Activated CD8-positive, alpha-beta memory T cell treated with anti-CD3 and anti-CD28 coated beads, Interleukin-2, amount 10 ng/mL, durations not matched to agents 7 days and 5 days (primary cell): ENCODE measurements at places on chromosomes 3 and 15. TPM values are rescaled to one million over a fixed set of nuclear protein-coding genes. Genes with fewer than 3 reads are reported as not detected.

GRCh38 chr3:125121246-125122010 is 65.6 kb upstream of the HEG1 start:
- DNase-seq = peak; percentile 56

GRCh38 chr3:195080571-195081151 is 190.3 kb downstream of the XXYLT1 start:
- no peak for DNase-seq

DNA sequence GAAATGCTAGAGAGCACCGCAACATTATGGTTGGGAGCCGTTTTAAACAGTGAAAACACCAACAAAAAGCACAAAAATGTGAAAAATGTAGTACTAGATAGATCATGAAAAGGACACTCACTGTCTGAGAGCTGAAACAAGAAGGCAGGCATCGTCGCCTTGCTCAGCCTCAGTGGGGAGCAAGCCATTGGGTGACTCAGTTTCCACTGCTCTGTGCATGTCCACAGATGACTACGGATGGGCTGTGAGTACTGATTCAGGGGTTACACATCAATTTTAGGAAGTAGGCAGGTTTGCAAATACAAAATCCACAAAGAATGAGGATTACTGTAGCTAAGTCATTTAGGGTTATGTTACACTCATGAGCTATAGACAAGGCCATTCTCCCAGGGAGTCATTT is 10.8 kb downstream of the NOX5 start:
- DNase-seq = no peak

DNA sequence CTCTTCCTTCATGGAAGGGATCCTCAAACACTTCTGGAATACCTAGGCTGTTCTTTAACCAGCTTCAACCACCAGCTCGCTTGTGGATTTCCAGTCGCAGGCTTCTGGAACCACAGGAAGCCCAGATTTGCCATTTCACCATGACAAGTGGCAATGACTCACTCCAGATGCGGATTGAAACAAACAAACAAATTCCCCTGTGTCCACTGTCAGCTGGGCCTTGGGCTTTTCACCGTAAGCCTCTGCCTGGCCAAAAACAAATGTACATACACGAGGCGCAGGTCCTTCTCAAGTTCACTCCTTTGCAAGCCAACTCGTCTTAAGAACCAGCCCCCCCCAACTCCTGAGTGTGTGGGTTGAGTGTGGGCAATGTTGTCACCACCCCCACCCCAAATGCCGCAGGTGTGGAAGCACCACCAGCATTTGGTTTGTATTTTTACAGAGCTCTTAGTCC is 8.8 kb downstream of the BCL6 start:
- no peak for DNase-seq

DNA sequence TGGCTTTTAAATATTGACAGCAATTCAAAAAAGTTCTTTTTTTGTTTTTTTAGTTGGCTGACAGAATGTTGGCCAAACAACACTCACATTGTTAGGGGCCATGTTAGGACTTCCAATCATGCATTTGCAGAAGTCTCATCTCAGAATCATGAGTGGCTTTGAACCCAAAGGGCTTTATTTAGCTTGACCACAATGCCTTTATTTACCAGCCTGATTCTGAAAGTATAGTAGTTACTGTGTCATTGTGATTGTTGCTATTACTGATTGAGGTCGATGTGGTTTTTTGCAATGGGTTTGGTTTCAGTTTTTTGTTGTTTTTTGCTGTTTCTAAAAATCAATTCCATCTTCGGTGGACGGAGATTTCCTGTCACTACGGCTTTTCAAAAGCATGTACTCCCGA is 7.2 kb downstream of the GLDN start:
- DNase-seq = no peak

- no peak for DNase-seq
These were observed 1146.6 kb downstream of the ROBO1 start for GRCh38 chr3:78621061-78621716.

- no peak for DNase-seq
These were observed 123.9 kb downstream of the SHOX2 start for GRCh38 chr3:157982359-157982758.

- DNase-seq = no peak
These were observed 409.1 kb upstream of the ATP11B start for GRCh38 chr3:182384221-182384620.

GRCh38 chr3:190252080-190252479 is 70.2 kb downstream of the CLDN1 start:
- no peak for DNase-seq

The SPSB4 gene
- not detected for total RNA-seq

The KCNMB3 gene
- 1.4 TPM for total RNA-seq

The KLF15 gene
- not detected for total RNA-seq

The RARRES1 gene
- not detected for total RNA-seq
